ENCODE measurements at places on chromosomes 2 and 18.

- no peak overlapping the region for H3K4me3 ChIP-seq
- no peaks in the 10 kb centered on the region for H3K4me1 ChIP-seq
- no peaks in the 10 kb centered on the region for H3K36me3 ChIP-seq
- H3K27ac ChIP-seq: no peak overlapping the region
Measured at GRCh38 chr2:179511105-179511789, 246.6 kb upstream of the SESTD1 start.

- DNase-seq: no peak
- peaks cover 29% of the 10 kb centered on the region for H3K4me1 ChIP-seq
- H3K4me3 ChIP-seq: peak overlapping the region; percentile 96
- no peaks in the 10 kb centered on the region for H3K27me3 ChIP-seq
- peaks cover 8% of the 10 kb centered on the region for H3K36me3 ChIP-seq
- H3K27ac ChIP-seq: peak overlapping the region; percentile 97
Measured at GRCh38 chr2:240585101-240585500, 1.4 kb upstream of the CAPN10 start.

DNA sequence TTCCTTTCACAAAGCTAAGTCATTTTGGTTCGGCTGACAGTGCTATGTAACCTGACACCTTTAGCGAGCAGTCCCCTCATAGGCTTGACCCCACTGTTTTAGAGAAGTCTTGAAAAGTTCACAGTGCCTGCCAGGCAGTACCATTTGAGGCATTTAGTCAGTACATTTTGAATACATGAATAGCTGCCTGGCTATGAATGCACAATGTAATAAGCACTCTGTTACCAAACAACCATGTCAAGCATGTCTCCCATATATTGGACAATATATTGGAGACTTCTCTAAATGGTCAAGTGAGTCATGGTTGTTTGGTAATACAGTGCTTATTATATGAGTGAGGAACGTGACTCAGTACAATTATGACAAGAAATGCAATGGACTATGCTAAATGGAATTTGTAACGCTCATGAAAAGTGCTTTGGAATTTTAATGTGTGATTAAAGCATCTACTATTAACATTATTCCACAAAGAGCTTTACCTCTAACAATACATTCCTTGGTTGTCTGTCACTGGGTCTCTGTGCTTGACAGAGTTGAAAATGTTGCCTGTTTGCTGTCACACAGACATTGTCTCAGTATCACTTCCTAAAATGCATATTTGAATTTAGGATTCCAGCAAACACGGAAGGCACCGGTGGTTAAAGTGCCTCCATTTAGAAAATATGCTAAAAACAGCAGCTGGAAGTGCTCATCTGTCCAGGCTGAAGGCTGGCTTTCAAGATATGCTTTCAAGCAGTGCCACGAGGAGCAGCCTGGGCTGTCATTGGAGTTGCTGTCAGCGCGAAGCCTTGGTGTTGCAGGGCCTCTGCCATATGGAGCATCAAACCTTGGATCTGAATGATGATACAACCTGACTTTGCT is 458.6 kb downstream of the FBXO15 start:
- H3K36me3 ChIP-seq: no peaks in the 10 kb centered on the region
- H3K27ac ChIP-seq: no peak overlapping the region
- no peaks in the 10 kb centered on the region for H3K27me3 ChIP-seq
- DNase-seq: peak; percentile 51

- no peak overlapping the region for H3K4me3 ChIP-seq
- H3K36me3 ChIP-seq: no peaks in the 10 kb centered on the region
- H3K27me3 ChIP-seq: peaks cover 19% of the 10 kb centered on the region
- no peak for DNase-seq
- H3K4me1 ChIP-seq: no peaks in the 10 kb centered on the region
Measured at GRCh38 chr2:39932198-39932597, 153.1 kb upstream of the THUMPD2 start.

- H3K4me3 ChIP-seq: no peak overlapping the region
- DNase-seq: no peak
- H3K36me3 ChIP-seq: no peaks in the 10 kb centered on the region
- no peak overlapping the region for H3K27ac ChIP-seq
- no peaks in the 10 kb centered on the region for H3K4me1 ChIP-seq
Measured at GRCh38 chr2:158346032-158346431, 110.5 kb downstream of the CCDC148 start.

DNA sequence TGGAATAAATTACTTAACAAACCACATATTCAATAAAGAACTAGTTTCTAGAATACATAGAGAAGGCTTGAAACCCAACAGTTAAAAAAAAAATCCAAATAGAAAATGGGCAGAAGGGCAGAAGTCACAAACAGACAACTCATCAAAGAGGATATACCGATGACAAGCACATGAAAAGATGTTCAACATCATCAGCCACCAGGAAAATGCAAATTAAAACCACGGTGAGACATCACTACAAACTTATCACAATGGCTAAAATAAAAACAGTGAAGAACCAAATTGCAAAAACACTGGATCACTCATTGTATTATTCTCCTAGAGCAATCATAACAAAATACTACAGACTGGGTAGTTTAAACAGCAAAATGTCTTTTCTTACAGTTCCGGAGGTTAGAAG is 14.5 kb downstream of the SESTD1 start:
- H3K36me3 ChIP-seq: no peaks in the 10 kb centered on the region
- H3K27ac ChIP-seq: no peak overlapping the region
- H3K4me3 ChIP-seq: no peak overlapping the region
- DNase-seq: no peak
